AG08395 (cell line): ENCODE measurements at places on chromosomes 12 and 14.
A peak's percentile ranks its signal among the peaks of the same experiment; 100 is the strongest.

DNA sequence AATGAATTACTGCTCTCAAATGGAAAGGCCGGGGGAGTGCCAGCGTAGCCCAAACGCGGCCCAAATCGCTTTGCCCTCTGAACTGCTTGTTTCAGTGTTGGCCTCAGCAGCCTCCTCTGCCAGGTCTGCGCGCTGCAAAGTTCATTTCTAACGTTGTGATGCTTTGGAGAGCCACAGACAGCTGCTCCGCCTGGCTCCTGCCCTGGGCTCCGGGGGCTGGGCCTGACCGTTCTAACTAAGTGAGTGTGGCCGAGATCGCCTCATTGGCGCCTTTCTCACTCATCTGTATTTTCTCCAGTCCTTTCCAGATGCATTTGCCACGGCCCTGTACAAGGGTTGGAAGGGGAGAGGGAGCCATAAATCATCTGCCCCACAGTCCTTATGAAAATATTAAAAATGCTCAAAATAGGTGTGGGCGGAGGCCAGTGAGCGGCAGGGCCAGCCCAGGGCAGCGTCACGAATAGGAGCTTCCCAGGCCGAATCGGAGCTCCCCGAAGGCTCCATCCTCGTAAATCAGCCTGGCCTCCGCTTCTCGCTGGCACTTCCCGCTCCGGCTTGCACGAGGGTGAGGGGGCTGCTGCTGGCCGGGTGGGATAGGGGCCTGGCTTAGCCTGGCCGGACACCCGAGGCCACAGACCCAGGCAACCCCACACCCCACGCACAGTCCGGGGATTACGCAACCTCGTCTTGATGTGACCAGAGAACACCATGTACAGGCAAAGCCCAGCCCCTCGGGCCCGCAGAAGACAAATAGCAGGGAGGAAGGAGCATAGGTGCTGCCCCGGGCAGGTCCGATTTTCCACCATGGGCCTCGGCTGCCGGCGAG is 196.6 kb upstream of the DIO3 start:
- DNase-seq = no peak

DNA sequence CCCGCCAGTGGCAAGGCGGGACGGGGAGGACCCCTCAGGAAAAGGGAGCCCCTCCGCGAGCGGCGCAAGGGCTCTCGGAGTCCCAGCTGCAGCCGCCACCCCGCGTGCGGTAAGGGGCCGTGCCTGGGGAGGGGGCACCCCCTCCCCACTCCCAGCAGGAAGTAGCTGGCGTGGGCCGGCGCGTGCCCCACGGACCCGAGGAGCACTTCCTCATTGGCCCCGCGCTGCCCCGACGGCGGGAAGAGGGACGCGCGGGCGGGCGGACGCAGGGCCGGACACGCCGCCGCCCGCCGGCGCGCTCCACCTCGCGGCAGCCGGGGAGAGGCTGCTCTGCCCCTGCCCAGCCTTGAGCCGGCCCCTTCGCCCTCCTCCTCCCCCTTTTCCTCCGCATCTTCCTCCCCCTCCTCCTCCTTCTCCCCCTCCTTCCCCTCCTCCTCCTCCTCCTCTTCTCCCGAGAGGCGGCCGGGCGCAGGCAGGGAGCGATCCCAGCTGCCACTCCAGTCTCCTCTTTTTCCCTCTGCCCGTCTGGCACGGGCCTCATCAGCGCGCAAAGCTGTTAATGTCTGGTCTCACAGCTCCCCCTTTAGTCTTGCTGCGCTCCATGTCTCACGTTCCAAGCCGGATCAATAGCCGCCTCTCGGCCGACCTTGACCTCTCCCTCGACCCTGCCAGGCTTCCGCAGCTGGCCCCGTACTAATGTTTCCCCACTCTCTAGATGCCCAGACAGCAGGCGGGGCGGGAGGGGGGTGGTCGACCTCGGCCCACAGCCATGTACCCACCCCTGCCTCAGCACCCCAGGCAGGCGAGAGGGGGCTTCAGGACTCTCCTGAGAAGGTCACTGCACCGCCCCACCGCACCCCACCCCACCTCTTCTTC is 2.6 kb upstream of the BCL11B start:
- peak; percentile 88 for DNase-seq

DNA sequence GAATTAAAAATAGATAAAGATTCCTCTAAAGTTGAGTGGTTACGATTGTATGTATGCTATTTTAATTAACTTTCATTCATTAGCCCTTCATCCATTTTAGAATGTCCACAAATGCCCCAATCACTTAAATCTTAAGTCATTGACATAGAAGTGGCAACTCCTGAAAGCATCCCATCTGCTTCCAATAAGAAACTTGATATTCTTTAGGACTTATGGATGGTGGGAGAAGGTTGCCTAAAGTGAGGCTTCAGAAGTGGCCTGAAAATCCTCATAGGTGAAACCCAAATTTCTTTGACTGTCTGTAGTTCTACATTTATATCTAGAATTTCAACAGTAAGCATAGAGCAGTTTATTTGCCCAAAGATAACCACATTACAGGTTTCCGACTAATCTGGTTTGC is 161.7 kb upstream of the HMGA2 start:
- no peak for DNase-seq

GRCh38 chr14:22179190-22179589 is 409.8 kb downstream of the DAD1 start:
- no peak for DNase-seq

DNA sequence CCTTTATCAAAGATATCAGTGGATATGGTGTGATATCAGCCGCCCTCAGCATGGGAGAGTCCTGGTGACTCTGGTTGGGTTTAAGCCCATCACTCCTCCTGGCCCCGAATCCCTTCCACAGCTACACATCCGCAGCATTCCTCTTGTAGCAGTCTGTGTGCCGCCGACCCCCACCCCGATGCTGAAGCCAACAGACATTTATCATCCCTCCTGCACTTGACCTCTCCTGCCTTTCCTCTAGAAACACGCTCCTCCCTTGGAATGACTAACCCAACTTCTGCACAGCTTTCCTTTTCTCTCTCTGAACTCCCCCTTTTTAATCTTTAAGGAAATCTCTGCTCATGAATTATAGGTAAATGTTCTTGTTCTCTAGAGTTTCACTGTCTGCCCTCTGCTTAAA is 250.9 kb upstream of the FOXN3 start:
- DNase-seq = no peak

GRCh38 chr14:55194656-55195355 is 3.4 kb upstream of the DLGAP5 start:
- DNase-seq = no peak

DNA sequence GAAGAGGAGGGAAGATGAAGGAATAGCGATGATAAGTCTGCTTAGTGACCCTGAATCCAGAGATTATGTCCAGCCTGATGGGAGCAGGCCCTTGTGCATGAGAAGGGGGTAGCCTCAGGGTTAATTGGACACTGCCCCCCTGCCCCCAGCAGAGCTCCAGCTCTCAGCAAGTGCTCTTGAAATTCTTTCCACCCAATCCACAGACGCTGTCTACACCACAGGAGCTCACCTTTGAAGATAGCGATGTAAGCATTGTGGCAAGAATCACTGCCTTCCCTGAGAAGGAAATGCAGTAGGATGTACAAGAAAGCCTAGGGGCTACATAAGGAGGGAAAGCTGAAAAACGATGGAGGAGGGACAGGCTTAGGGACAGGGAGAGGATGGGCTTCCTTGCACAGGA is 39.4 kb downstream of the CRACR2A start:
- no peak for DNase-seq

GRCh38 chr14:90508536-90509254 is 111.9 kb downstream of the CALM1 start:
- no peak for DNase-seq

GRCh38 chr12:55686366-55687010 is 21.2 kb downstream of the ITGA7 start:
- peak; percentile 24 for DNase-seq

GRCh38 chr14:57848786-57849185 is 17.1 kb downstream of the SLC35F4 start:
- DNase-seq = peak; percentile 13

DNA sequence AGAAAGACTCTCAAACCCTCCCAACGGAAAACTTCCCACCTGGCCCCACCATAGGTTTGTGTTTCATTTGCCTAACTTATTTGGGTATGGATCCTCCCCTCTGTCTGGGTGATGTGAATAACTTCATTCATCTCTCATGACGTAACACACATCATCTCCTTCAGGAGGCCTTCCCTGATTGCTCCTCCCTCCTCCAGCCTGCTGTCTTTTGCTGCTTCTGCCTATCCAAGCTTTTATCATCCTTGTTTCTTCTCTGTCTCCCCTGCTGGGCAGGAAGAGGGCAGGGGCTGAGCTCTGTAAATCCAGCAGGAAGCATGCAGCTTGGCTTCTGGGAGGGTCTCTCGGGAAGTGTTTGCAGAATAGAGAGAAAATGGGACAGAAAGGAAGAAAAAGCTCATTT is 766.0 kb upstream of the TBX3 start:
- no peak for DNase-seq

DNA sequence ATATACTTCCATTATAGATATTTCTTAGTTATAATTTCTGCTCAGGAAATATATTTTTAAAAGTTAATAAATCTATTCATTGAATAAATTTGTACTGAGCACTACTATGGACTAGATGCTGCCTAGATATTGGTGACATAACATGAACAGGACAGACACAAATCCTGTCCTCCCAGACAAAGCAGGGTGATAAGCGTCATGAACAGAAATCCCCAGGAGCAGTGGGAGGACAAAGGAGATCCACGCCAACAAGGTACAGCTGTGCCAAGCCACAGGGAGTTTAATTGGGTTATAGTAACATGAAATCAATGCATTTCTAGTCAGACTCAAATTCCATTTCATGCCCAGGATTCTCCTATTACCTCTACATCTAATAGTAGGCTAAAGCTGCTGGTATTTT is 171.8 kb upstream of the CPNE8 start:
- no peak for DNase-seq

DNA sequence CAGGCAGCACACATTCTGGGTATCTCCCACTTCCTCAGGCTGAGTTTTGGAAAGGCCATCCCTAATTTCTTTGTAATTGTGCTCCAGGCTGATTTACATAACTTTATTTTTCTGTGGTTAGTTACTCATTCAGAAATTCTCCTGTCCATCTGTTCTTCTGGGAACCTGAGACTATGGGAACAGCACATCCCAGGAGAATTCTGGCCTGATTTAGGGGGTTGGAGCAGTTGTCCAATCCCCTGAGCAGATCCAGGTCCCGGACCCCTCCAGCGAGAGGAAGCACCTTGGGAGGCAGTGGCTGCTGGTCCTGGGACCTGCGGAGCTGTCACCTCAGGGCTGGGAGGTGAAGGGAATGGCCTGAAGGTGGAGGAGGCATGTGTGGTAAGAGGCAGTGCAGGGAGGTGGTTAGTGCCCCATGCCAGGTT is 40.4 kb downstream of the TSPAN9 start:
- peak; percentile 81 for DNase-seq

- DNase-seq = peak; percentile 76
Measured at GRCh38 chr12:106309671-106310505, 7.4 kb downstream of the TCP11L2 start.

DNA sequence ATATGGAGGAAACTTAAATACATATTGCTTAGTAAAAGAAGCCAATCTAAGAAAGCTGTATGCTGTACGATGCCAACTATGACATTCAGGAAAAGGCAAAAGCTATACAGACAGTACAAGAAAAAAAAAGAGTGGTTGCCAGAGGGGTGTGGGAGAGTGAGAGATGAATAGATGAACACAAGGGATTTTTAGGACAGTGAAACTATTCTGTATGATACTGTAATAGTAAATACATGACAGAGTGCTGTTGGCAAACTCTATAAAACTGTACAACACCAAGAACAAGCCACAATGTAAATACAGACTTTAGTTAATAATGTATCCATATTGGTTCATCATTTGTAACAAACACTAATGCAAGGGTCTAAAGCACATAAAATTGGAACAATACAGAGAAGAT is 10.9 kb upstream of the MIPOL1 start:
- no peak for DNase-seq

GRCh38 chr12:53726946-53727309 is 324 bp downstream of the CALCOCO1 start:
- DNase-seq = no peak

DNA sequence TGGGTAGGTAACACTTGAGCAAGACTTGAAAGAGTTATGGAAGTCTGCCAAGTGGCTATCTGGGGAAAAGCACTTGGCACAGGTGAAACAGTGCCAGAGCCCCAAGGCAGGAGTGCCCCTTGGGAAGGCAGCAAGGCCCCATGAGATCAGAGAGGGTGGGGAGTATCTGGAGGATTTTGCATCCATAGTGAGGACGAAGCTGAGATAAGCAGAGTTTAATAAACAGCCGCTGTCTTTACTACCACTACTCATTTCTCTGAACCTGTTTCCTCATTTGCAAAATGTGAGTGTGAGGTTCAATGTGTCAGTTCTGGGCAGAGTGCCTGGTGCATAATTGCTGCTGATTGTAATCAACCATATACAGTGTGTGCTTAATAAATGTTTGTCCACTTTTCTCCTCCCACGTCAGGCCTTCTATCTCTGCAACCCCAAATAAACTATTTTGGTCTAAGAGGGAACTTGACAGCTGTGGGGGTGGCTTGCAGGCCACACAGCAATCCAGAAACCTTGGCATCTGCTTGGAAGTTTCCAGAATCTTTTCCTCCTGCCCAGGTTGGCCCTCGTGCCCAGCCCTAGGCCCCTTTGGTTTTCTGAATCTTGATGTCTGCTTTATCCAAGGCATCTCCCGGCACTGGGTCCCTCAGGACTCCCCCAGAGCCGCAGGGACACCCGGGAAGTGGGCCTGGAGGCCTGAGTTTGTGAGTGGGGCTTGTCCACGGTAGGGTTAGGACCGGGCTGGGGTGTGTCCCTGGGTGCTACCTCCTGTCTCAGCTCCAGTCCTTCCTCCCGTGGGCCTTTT is 4.5 kb downstream of the ABCB9 start:
- no peak for DNase-seq

GRCh38 chr14:63134801-63135200 is 69.4 kb upstream of the RHOJ start:
- DNase-seq = no peak

DNA sequence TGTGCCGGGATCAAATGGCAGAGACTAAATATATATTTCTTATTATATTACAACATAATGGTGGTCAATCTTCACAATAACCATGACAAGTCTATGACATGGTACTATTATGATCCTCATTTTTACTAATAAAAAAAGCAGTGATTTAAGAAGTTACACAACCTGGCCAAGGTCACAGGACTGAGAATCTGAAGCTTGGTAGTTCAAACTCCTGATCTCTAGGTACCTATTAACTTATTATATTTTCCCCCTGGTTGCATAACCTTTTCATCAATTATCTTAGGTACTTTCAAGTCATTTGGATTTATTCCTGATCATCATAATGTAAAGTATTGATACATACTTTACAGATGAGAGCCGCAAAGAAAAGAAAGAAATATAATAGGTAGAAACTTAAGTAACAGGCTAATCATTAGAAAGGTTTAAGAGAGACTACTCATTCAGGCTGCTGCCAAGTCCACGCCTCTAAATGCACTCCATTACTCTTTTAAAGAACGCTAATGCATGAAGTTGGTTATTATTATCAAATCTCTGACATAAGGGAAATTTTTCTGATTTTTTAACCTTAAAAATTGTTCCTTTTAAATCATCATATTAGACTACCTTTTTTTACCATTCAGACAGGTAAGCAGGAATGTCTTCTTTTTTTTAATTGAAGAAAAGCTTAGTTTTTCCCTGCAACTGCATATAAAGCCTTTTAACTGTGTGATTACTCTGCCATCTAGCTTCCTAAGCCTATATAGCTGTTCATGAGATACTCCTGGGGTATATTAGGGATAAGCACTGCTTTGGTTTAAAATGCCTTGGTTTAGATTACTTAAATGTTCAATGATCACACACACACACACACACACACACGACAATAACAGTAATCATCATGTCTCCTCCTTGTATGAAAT is 35.6 kb downstream of the RPS29 start:
- DNase-seq = peak; percentile 10
